ENCODE measurements at places on chromosomes 2 and 18.

- no peak for DNase-seq
Measured at GRCh38 chr2:186806591-186806990, 42.4 kb downstream of the ZSWIM2 start.

DNA sequence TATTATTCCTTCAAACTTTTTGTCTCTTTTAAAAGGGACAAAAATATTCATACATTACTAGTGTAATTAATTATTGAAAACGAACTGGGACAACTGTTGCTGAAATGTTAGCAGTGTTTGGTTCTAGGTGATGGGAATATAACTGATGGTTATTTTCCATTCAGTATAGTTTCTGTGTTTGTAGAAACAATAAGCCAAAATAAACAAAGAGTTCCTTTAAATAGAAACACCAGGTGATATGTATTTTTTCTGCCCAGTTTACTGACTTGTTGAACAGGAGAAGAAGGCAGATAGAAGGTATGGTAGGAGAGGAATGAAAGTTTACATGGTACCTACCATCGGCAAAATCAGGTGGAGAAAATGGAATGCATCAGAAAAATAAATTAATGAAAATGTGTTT is 74.2 kb downstream of the LYPD6B start:
- DNase-seq, result no peak

- no peak for DNase-seq
Measured at GRCh38 chr2:198595721-198596120, 791.3 kb downstream of the PLCL1 start.

- no peak for DNase-seq
Measured at GRCh38 chr18:77059294-77059916, 73.2 kb downstream of the MBP start.

DNA sequence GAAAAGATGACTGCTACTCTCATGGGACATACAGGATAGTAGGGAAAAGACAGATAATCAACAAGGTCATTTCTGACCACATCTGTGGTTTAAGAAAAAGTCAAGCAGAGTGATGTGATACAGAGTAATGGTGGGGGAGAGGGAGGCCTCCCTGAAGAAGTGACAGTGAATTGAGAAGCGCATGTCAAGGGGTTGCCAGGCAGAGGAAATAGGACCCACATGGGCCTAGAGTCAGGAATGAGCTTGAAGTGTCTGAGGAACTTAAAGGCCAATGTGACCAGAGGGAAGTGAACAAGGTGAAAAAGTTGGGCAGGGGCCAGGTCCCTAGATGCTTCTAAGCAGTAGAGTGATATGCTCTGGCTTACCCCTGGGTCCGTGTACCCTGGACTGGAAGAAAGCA is 113.5 kb upstream of the PPP1CB start:
- DNase-seq, result no peak

GRCh38 chr2:97993926-97994325 is 1.8 kb downstream of the TMEM131 start:
- no peak for DNase-seq

GRCh38 chr2:74915743-74916142 is 42.7 kb upstream of the POLE4 start:
- DNase-seq, result peak; percentile 37

GRCh38 chr2:54577035-54577434 is 120.9 kb downstream of the SPTBN1 start:
- DNase-seq, result no peak

DNA sequence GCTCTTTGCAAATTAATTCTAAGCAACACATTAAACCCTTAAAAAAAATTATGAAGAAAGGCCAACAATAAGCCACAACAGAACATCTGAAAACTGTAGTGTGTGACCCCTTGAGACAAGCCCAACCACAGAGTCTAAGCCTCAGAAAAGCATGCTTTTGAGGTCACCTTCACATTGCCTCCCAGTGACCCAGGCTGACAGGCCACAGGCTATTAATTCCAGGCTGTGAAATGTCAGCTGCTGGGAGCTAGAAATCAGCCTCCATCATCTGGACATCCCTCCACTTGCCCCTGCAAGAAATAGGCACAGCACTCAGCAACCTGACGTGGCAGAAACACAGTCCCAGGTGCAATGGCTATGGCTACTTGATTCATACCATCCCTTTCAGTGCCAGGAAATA is 179.4 kb upstream of the ZFP36L2 start:
- no peak for DNase-seq

- DNase-seq, result no peak
Measured at GRCh38 chr2:196459539-196459938, 180.0 kb upstream of the CCDC150 start.

DNA sequence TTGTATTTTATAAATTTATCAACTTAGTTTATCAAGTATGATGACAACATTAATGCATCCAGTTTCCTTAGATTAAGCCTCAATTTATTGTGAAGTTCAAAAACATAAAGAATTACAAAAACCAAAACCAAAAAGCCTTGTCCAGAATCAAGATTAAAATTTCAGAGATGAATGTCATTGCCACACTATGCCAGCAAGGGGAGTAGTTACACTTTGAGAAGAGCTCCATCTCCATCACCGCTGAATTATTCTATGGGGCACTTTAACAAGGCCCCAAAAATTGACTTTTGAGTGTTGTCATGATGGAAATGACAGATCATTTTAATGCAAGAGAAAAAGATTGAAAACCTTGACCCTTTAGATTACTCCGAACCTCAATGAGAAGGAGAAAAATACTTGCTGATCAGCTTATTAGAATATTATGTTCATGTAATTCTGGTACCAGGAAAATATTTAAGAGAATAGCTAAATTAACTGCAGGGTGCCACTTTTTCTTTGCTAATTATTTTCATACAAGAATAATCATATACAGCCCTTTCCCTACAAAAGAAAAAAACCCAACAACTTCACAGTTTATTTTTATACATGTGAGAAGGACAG is 152.5 kb upstream of the AQP4 start:
- DNase-seq, result no peak

- DNase-seq, result no peak
Measured at GRCh38 chr2:65818873-65819451, 386.6 kb upstream of the SPRED2 start.

DNA sequence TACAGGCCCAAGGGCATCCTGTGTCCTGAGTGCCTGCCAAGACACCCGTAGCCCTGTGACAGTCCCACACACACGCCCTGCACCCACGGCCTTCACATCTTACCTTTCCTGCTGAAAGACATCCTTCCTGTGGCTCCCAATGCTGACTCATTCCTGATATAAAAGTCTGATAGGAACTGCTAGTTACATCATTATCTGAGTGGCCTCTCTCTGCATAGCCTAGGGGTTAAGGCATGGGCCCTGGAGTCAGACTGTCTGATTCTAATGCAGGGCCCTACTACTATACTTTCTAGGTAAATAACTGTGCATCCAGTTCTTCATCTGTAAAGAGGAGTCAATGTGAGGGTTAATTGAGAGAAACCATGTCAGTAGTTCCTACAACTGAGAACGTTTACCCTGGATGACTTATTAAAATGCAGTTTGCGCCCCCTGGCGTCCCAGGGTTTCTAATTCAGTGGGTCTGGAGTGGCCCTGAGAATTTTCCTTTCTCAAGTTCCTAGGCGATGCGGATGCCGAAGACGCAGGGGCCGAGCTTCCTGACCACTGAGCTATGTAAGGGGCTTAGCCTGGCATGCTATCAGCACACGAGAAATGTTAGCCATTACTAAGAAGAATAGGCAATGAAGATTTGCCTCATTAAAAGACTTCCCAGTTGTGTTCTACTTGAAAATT is 6.0 kb upstream of the GPR45 start:
- peak; percentile 81 for DNase-seq

DNA sequence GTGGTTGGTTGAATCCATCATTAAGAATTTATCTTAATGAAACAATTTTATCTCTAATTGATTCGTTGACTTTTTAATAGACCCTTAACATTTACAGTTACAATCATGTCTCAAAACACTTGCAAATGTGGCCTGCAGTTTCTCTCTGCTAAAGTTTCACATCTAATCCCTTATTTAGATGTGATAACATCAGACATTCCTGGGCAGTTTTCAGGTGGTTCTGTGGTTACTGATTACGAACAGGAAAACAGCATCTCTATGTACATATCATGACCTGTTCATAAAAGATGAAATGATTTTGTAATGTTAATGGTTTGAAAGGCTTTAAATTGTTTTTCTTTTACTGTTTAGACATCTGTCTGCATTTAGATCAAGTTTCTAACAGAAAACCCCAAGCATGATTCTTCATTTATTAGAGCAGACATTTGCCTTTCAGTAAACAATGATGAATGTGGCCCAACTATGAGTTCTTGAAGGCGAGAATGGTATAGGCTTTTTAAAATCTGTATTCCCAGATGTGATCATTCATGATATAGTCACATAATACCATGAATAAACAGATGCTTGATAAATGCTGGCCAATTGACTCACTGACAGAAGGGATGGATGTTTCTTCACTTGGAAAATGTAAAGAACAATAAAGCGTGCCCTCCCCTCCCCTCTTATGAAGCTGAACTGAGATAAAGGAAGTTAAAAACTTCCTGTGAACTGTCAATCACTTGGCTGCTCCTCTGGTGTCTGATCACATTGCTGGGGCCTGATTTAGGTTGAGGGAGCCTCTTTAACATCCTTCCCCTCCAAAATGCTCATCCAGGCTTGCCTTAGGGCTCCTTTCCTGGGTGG is 3.5 kb downstream of the CAPN14 start:
- no peak for DNase-seq

- DNase-seq, result no peak
Measured at GRCh38 chr2:229037621-229038020, 233.5 kb downstream of the PID1 start.

DNA sequence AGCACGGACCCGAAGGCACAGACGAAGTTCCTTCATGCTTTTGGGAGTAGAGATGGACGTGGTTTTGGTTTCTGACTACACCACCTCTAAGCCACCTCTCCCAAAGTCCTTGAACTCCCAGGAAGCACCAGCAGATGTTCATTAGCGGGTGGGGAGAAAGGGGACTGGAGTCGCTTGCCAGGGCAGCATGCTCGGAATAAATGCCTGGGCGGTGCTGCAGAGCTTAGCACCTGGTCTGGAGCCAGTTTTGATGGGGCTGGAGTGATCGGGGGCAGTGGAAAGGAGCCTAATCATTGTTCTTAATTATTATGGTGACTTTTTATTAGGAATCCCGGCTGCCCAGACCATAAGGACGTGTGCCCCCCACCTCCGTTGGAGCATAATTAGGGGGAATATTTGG is 220.8 kb downstream of the TFCP2L1 start:
- DNase-seq, result no peak

GRCh38 chr18:73945130-73945792 is 202.4 kb downstream of the FBXO15 start:
- no peak for DNase-seq

- DNase-seq, result no peak
Measured at GRCh38 chr18:44701227-44701626, 20.5 kb downstream of the SETBP1 start.

DNA sequence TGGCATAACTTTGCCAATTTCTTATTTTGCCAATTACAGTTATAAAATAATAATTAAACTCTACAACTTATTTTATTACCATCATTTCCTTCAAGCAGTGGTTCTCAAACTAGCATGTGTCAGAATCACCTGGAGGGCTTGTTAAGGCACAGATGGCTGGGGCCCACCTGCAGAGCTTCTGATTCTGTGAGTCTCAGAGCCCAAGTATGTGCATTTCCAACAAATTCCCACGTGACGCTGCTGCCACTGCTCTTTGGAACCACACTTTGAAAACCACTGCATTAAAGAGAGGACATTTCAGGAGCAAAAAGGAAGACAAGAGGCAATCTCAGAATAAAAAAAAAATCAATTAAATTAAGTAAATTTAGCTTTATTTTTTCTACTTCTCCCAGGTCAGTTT is 94.0 kb upstream of the HNRNPA3 start:
- no peak for DNase-seq

DNA sequence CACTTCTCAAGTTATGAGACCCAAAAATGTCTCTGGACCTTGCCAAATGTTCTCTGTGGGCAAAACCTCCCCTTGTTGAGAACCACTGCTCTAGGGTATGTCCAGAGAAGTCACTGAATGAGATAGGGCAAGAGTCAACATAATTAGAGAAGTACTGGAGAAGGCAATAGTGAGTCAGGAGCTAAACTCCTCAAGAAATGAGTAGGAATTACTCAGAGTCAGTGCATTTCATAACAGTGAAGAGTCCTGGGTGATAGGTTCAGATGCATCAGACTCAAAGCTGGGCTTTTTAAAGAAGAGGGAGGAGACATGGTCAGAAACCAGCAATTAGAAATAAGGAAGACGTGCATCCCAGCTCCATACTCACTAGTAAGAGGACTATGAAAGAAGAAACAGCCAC is 38.6 kb upstream of the IHH start:
- DNase-seq, result no peak

GRCh38 chr2:94873362-94874276 is 2.4 kb downstream of the TEKT4 start:
- DNase-seq, result no peak

- DNase-seq, result peak; percentile 91
Measured at GRCh38 chr2:231714639-231715498, 6.5 kb downstream of the PTMA start.

DNA sequence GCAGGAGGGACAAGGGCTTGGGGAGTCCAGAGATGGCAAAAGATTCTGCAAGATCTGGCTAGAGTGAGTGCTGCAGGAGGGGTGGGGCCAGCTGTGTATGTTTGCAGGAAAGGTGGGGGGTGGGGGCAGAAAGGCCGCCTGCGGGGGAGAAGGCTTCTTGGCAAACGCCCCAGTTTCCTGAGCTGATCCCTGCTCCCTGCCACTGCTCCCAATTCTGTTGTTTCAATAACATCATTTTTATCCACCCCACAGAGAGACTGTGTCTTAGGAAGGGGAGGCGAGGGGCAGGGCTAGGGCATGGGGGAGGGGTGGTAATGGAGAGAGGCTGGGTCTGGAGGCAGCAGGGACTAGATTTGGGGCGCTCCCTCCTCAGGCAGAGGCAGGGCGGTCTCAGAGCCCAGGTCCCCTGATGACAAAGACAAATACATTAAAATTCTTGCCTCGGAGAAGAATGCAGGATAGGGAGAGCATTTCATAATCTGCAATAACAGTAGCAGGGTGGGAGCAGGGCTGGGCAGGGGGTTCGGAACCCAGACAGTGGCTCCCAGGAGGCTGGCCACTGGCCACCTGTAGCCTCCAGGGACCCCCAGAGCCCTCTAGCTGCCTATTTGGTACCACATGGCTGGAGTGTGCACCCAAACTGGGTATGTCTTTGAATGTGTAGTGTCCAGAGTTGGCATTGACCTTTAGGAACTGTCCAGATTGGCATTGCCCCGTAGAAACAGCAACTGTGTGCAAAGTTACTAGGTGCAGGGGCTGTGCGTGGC is 2.1 kb upstream of the WNT6 start:
- no peak for DNase-seq

GRCh38 chr2:203928849-203929248 is 7.7 kb upstream of the ICOS start:
- DNase-seq, result no peak

- DNase-seq, result no peak
Measured at GRCh38 chr2:64307421-64307820, 146.5 kb upstream of the LGALSL start.

DNA sequence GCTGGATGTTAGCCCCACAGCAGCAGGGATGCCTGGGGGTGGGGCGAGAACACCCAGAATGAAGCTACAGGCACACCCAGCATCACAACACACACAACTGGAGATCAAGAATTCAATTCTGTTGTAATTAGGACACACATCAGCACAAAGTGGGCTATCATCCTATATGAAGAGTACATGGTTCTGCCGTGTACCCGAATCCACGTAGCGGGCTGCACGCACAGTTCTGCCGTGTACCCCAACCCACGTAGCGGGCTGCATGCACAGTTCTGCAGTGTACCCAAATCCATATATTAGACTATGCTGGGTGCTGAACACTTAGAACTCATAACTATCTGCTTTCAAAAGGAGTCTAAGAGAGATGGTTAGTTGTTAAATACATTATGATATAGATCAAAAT is 86.5 kb downstream of the EIPR1 start:
- DNase-seq, result no peak
